Putamen (tissue), 1 donor: ENCODE measurements at places on chromosomes 1 and 21.

GRCh38 chr1:233904633-233905415, at the start of gene SLC35F3:
Gene SLC35F3, plus strand, starts transcription at chr1:233904676.
- DNase-seq: no peak

DNA sequence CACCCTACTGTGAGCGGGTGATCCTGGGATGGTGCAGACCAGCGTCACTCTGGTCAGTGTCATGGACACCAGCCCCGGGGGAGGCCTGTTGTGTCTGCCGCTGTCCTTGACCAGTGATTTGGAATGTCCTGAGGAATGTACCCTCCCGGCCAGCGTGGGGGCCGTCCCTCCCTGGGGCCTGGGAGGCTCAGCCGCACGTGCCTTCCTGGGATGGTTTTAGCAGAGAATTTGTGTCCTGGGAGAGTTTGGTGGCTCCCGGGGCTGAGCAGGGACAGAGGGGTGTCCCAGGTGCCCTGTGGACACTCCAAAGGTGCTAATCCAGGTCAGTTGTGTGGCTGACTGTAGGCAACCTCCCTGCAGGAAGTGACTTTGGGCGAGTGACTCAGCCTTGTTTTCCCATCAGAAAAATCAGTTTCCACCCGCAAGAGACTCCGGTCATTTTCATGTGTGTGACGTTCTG, 6.2 kb downstream of the ARHGEF16 start:
- no peak for DNase-seq

- peak; percentile 39 for DNase-seq
Measured at GRCh38 chr1:226443439-226443838, 35.5 kb upstream of the PARP1 start.

DNA sequence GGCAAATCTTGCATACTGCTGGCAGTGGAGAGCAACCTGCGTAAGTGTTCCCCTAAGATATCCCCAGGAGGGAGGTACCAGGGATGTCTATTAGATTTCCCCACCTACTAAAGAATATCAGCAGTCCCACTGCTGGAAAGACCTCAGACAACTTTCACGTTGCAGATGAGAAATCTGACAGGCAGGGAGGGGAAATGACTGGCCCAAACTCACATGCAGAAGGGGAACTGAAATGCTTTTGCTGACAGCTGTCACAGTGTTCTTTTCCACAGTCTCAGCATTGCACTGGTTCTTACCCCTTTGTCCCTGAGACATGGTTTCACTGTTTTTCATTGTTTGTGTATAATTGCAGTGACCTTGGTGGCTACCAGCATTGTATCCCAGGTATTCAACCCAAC, 84.8 kb upstream of the ATP1A1 start:
- DNase-seq: no peak

- no peak for DNase-seq
Measured at GRCh38 chr1:155967341-155968050, 10.9 kb downstream of the ARHGEF2 start.

DNA sequence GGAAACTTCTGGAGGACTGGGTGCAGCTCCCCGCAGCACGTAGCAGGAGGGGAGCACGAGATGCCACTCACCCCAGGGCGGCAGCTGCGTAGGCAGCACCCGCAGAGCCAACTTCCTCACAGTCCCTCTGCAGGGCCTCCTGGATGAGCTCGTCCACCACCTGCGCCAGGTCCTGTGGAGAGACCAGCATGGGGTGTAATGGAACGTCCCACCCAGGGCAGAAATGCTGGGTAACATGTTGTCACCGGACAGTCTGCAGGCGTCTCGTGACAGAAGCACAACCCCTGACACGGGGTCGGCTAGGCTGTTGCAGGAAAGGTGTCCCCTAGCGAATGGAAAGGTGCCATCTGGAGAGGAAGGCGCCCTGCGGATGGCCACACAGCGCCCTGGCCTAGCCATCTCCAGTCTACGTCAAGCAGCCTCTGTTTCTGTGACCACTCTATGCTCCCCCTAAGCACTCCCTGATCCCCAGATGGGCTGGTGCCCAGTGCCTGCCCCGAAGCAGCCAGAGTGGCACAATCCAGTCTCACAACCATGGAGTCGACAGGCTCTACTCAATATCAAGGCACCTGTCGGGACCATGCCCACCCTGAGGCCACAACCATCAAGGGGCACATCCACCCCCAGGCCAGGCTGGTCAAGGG, 21.2 kb downstream of the MCM3AP start:
- no peak for DNase-seq

- no peak for DNase-seq
Measured at GRCh38 chr1:1286313-1287261, 6.4 kb downstream of the SCNN1D start.

- no peak for DNase-seq
Measured at GRCh38 chr1:244114892-244115291, 63.8 kb downstream of the ZBTB18 start.

GRCh38 chr1:246165826-246166709, 341.0 kb downstream of the SMYD3 start:
- DNase-seq: no peak

DNA sequence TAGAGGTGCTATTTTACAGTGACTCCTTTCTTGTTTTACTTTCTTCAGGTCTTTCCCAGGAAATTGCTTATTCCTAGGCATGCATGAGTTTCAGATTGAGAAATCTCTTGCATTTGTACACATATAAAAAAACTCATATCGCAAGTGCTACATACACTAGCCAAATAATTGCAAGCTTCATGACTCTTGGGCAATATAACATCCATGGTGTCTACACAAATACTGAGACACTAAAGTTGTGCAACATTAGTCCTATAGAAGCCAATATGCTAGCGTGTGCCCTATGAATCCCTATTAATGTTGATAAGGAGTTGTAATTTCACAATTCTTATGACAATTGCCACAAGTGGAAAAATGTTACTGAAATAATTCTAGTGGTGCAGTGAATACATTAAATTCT, 591.0 kb downstream of the ADGRL2 start:
- DNase-seq: no peak

- no peak for DNase-seq
Measured at GRCh38 chr21:15367061-15367626, 302.3 kb upstream of the NRIP1 start.

DNA sequence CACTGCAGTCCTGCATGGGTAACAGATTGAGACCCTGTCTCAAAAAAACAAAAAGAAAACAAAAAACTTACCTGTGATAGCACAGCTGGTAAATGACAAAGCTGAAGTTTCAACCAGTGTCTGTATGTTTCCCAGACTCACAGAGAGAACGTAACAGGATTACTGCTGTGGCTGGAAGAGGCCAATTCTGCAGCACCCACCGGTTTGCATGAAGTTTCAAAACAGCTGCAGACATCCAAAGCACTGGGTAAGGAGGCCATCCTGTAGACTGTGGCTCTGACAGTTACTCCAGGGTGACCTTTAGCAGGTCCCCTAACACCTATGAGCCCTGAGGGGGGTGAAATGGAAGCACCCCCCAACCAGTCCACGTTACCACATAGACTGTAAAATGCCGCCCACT, 7.5 kb downstream of the ID3 start:
- DNase-seq: no peak

- no peak for DNase-seq
Measured at GRCh38 chr1:10204003-10204642, 6.2 kb upstream of the KIF1B start.

GRCh38 chr1:228084325-228084724, 1.8 kb downstream of the ARF1 start:
- no peak for DNase-seq

- DNase-seq: no peak
Measured at GRCh38 chr1:231872461-231872910, 245.9 kb downstream of the DISC1 start.

DNA sequence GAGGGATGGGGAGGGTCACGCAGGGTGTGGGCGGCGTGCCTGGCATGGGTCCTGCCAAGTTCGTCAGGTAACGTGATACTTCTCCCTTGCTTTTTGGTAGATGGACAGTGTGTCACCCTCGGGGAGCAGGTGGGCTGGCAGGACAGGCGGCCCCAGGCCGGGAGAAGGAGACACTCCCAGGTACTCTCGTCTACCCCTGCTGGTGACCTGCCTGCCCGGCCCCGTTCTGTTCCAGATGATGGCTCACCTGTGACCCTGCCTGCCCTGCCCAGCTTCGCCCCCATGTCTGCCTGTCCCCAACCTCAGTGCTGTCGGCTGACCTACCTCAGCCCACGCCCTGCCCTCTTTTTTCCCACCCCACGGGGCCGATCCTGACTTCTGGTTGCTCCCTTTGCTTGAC, 144.7 kb downstream of the PCBP3 start:
- no peak for DNase-seq

DNA sequence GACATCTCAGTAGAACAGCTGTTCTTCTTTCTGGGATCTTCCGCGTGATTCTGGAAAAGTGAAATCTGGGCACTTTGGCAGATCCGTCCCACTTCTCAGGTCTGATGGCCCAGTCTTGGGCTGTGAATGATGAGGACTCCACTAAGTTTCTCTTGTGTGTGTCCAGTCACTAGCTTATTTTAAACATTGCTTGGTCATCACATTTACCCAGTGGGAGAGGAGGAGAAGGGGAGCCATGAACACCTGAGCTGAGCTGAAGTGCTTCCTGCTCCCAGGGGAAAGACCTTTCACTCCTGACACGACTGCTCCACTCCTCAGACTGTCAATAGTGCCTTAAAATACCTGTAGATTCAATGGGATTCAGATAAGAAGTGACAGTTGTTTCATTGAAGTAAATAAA, 101.9 kb upstream of the SLC35F3 start:
- DNase-seq: no peak
